Type B pancreatic cell (in vitro differentiated cells): ENCODE measurements at places on chromosomes 13 and 19. TPM values are rescaled to one million over a fixed set of nuclear protein-coding genes. Genes with fewer than 3 reads are reported as not detected.

Gene METTL21C
- total RNA-seq: not detected in 2 replicates

Gene ZNF700
- total RNA-seq: 14.1 and 16.1 TPM in 2 replicates

Gene GDF15
- 102 and 106 TPM in 2 replicates for total RNA-seq

Gene ETV2
- 1.1 TPM in 2 replicates for total RNA-seq

Gene ZNF222
- total RNA-seq: 6.7 and 7.9 TPM in 2 replicates

DNA sequence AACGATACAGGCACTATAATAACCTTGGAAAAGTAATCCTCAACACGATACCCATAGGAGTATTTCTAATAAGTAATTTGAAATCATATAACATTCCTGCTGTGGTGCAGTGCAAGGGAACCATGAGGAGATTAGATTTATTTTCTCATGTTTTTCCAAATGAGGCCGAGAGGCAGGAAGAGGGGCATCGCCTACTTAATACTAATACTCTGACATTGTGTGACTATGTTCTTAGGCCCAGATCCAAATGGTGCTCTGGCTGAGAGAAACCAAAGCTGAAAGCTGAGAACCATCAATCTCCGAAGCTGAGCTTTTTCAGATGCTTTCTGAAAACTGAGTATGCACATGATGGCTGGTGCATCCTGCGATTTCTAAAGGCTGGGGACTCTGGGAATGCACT lies 248.0 kb upstream of the MAB21L1 start:
- H3K27ac ChIP-seq: no peak overlapping the region
- H3K27me3 ChIP-seq: peaks cover 41% of the 10 kb centered on the region
- H3K36me3 ChIP-seq: no peaks in the 10 kb centered on the region

DNA sequence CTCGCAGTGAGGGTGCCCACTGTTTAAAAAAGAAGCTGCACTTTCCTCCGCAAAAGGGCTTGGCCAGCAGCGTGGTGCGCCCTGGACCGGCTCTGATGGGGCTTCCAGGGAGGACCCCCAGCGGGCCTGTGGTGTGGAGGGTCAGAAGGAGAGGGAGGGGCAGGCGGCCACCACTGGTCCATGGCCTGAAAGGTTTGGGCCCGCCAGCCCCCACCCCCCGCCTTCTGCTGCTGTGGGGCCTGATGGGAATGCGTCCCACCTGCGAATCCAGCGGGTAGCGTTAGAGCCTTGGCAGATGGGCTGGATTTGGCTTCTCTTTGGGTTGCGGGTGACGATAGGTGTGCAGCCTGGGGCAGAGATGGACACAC lies 34.7 kb downstream of the TMEM255B start:
- H3K4me1 ChIP-seq: no peaks in the 10 kb centered on the region
- peaks cover 8% of the 10 kb centered on the region for H3K27me3 ChIP-seq
- H3K27ac ChIP-seq: no peak overlapping the region
- no peak overlapping the region for H3K4me3 ChIP-seq
- no peaks in the 10 kb centered on the region for H3K36me3 ChIP-seq

- H3K27me3 ChIP-seq: no peaks in the 10 kb centered on the region
- H3K4me3 ChIP-seq: peak overlapping the region; percentile 92
- peaks cover 20% of the 10 kb centered on the region for H3K4me1 ChIP-seq
- peaks cover 4% of the 10 kb centered on the region for H3K36me3 ChIP-seq
- DNase-seq: peak; percentile 88
These were observed 797 bp upstream of the HSD17B14 start for GRCh38 chr19:48837051-48837524.

GRCh38 chr19:6393074-6393982 lies at the start of gene GTF2F1:
GTF2F1 (minus strand) TSS chr19:6393164; CDS start chr19:6392995, 169 bp downstream.
- H3K27me3 ChIP-seq: no peaks in the 10 kb centered on the region

- H3K27me3 ChIP-seq: peaks cover 10% of the 10 kb centered on the region
- no peak for DNase-seq
- H3K27ac ChIP-seq: no peak overlapping the region
- no peaks in the 10 kb centered on the region for H3K36me3 ChIP-seq
- H3K4me3 ChIP-seq: no peak overlapping the region
These were observed 46.9 kb downstream of the OLFM4 start for GRCh38 chr13:53075356-53076041.

DNA sequence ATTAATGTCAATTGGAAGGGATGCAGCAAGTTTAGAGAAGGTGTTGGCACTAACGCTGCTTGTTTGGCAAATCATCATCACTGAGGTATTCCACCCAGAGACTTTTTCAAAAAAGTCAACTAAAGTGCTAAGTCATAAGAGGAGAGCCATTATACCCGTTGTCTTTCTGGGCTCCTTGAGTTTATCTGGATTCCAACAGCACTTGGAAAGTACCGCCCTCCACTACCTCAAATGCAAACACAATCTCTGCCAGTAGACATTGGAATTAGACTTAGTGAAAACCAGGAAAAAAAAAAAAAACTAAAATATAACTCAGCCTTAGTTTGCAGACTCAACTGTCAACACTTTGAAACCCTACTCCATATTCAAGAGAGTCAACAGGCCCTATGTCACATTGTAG lies 266.0 kb downstream of the ITGBL1 start:
- H3K36me3 ChIP-seq: no peaks in the 10 kb centered on the region
- H3K27ac ChIP-seq: no peak overlapping the region
- H3K4me1 ChIP-seq: no peaks in the 10 kb centered on the region
- no peak for DNase-seq
- H3K27me3 ChIP-seq: peaks cover 3% of the 10 kb centered on the region

GRCh38 chr19:43847246-43847645 lies 20.1 kb downstream of the ZNF283 start:
- DNase-seq: no peak
- no peak overlapping the region for H3K27ac ChIP-seq
- H3K4me3 ChIP-seq: no peak overlapping the region
- H3K27me3 ChIP-seq: no peaks in the 10 kb centered on the region

DNA sequence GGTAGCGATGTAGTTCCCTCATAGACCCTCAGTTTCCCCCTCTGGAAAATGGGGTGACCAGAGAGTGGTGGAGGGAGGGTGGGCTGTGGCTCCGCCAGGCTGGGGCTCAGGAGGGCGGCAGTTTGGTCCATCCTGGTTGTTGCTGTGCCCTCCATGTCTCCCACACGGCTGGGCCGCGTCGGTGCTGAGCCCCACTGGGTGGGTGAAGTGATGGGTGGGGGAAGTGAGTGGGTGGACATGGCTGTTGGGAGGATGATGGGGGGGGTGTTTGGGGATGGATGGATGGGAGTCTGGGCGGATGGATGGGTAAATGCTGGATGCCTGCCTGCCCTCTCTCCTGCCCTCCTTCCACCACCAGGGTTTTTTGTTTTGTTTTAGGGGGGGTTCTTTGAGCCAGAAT lies 16.6 kb upstream of the EHD2 start:
- H3K27ac ChIP-seq: no peak overlapping the region
- peaks cover 5% of the 10 kb centered on the region for H3K4me1 ChIP-seq
- H3K36me3 ChIP-seq: no peaks in the 10 kb centered on the region
- H3K4me3 ChIP-seq: no peak overlapping the region
- no peaks in the 10 kb centered on the region for H3K27me3 ChIP-seq
- no peak for DNase-seq

DNA sequence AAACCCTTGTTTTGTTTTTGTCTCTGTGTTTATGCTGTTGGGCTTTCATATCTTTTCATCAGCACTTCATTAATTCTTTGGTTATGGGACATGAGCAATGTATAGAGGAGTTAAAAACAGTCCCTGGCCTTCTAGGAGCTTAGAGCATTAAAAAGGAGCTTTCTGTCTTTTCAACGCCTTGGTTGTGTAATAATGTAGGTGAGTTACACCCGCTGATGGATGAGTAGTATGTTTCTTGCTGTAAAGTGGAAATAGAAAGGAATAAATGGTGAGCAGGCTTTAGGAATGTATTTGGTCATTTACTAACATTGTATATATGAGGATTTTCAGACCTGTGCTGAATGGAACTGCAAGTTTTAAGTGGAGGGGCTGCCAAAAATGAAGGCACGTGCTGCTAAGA lies 121.5 kb upstream of the RNF113B start:
- H3K4me3 ChIP-seq: peak overlapping the region; percentile 35
- no peaks in the 10 kb centered on the region for H3K27me3 ChIP-seq
- DNase-seq: no peak
- peaks cover 3% of the 10 kb centered on the region for H3K36me3 ChIP-seq
- peaks cover 72% of the 10 kb centered on the region for H3K4me1 ChIP-seq

- no peak overlapping the region for H3K27ac ChIP-seq
- H3K4me3 ChIP-seq: no peak overlapping the region
- H3K4me1 ChIP-seq: peaks cover 10% of the 10 kb centered on the region
- no peaks in the 10 kb centered on the region for H3K36me3 ChIP-seq
These were observed 6.7 kb upstream of the KATNAL1 start for GRCh38 chr13:30314069-30314468.
